ENCODE measurements at places on chromosomes 6 and 20.

GRCh38 chr6:120198033-120198432, 848.5 kb upstream of the MAN1A1 start:
- no peak for DNase-seq

- DNase-seq = no peak
These were observed 147.6 kb upstream of the TAB2 start for GRCh38 chr6:149169761-149170511.

DNA sequence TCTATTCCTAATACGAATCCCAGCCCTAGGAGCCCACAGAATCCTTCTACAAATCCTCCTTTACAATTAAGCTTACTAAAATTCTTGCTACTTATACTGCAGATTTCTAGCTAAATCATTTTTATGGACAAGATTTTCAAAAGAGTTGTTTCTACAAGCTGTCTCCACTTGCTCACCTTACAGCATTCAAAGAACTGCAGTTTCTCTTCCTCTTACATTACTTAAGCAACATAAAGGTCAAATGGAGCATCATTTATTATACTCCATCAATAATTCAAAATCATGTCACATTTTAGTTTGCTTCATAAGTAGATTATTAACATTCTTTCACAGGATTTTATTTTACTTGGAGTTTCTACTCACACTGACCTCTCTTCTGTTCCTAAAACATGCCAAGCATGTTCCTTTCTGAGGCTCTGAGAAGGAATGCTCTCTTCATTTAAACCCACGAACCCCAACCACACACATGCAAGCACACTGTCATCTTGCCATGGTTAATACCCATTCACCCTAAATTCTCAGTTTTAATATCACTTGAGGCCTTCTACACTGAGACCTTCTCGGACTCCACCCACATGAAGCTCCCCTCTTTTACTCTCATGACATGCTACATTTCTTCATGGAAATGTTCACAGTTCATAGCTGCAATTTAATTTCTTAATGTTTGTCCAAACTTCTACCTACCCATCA, 388.2 kb downstream of the TBC1D32 start:
- no peak for DNase-seq

GRCh38 chr6:33217246-33217645, 8.9 kb downstream of the RING1 start:
- DNase-seq = no peak

GRCh38 chr6:142819603-142820337, 125.2 kb downstream of the HIVEP2 start:
- no peak for DNase-seq

DNA sequence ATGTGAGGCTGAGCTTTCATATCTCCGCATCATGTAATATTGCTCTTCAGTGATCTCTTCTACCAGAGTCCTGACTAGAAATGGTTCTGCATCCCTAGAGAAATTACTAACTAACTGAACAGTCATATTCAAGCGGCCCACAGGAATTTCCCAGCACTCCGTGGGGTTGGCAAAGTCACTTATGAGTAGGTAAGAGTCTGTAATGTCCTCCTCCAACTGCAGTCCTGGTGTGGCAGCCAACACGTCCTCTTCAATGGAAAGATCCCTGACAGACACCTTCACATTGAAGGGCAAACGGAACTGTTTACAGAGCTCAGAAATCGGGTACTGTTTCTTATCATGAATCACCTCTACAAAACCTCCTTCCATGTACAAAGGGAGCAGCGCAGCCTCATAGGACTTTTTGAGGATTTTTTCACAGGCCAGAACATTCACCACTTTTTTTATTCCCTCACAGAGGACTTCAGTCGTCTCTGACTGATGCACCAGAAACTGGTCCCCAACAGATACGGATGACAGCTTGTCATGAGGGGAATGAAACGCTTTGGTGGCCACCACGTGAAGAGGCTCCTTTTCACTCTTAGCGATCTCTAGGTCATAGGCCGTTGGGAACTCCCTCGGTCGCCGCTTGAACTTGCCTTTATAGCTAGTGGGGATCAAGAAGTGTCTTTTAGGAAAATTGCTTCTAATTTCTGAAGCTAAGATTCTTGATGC, 87.7 kb downstream of the THEMIS start:
- DNase-seq = no peak

DNA sequence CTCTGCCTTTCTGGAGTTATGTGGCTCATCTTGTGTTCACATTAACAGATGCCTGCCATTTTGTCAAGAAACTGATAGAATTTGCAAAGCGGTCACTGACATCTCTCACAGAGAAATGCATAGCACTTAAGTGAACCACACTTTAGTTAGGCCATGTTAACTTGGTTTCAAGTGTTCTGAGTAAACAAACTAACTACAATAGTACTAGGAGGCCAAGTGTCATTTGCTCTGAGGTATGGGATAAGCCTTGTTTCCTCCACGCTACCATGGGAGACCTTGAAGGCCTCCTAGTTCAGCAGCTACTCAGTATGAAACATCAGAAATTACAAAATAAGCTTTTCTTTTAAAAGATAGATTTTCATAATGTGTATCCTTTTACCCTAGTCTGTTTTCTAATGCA, 143.5 kb upstream of the MARCKS start:
- no peak for DNase-seq

- DNase-seq = no peak
These were observed 42.2 kb downstream of the NFATC2 start for GRCh38 chr20:51500311-51500710.

GRCh38 chr20:31835977-31836852, 9.2 kb downstream of the FOXS1 start:
- peak; percentile 58 for DNase-seq

DNA sequence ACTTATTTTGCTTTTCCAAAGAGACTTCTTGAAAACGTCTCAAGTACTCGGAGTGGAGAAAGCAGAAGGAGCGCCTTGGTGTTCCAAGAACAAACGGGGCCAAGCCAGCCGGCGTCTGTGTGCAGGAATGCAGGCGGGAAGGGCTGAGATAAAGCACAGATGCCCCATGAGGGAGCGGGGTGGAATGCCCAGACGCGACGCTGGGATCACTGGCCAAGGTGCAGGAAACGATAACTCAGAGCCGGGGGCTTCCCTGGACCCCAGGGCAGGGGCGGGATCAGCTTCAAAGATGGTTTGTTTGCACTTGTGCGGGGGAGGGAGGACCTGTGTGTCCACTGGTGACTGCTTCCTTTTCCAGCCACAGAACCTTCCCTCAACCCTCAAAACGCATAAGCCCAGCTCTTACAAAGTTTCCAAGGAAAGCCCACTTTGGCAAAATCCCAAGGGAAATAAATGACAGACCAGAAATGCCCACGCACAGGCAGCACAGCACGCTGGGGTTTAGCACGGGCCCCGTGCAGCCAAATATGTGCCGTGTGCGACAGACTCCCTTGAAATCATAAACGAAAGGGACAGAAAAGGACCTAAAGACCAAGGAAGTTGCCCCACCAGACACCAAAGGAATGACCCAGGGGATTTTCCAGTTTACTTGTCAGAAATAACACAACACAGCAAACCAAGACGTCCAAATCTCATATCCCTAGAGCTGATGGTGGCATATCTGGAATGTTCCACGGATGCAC, 113.9 kb downstream of the NFATC2 start:
- DNase-seq = no peak

DNA sequence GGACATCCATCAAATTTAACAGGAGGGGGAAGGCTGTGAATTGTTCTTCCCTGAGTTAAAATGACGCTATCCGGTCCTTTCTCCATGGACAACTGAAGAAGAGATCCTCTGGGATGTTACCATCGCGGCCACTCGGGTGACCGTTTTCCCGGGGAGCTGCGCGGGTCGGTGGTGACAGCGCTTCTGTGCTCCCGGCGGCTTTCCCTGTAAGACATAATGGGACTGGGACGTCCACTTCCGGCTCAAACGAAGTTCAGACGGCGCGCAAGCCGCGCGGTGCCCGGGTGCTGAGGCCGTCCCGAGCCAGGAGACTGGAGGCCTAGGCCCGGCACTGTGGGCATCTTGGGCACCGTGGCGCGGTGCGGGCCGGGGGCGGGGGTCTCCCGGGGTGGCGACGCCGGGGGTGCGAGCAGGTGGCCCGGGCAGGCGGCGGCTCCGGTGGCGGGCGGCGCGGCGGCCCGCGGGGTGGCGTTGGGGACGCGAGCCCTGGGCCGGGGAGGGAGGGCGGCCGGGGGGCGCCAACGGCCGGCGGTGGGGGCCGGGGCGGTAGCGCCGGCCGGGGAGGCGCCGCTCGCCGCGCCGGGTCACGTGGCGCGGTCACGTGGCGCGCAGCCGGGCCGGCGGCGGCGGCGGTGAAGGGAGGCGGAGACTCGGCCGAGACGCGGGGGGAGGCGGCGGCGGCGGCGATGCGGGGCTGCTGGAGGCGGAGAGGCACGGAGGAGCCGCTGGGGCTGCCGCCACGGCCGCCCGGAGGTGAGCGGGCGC, 63.6 kb downstream of the GTF2H5 start:
- peak; percentile 59 for DNase-seq

- DNase-seq = no peak
These were observed 8.3 kb downstream of the GCLC start for GRCh38 chr6:53536561-53536960.

DNA sequence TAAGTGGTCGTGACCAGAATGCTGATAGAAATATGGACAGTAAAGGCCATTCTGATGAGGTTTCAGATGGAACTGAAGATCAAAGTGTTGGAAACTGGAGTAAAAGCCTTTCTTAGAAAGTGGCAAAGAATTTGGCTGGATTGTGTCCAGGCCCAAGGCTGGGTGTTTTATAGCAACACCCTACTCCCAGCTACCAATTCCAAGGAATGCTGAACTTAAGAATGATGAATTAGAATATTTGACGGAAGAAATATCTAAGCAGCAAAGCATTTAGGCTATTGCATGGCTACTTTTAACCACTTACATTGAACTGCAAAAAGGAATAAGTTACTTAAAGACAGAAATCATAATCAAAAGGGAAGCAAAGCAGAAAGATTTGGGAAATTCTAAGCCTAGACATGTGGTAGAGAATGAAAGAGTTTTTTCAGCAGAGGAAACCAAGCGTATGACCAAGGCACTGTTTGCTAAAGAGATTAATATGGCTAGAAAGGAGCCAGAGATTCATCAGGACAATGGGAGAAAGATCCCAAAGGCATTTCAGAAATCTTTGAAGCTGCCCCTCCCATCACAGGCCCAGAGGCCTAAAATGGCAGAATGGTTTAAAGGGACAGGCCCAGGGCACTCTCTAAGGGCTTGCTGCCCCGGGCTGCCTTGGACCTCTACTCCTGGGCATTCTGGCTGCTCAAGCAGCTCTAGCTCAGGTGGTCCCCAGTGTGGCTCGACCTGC, 25.8 kb downstream of the SDHAF4 start:
- DNase-seq = no peak

DNA sequence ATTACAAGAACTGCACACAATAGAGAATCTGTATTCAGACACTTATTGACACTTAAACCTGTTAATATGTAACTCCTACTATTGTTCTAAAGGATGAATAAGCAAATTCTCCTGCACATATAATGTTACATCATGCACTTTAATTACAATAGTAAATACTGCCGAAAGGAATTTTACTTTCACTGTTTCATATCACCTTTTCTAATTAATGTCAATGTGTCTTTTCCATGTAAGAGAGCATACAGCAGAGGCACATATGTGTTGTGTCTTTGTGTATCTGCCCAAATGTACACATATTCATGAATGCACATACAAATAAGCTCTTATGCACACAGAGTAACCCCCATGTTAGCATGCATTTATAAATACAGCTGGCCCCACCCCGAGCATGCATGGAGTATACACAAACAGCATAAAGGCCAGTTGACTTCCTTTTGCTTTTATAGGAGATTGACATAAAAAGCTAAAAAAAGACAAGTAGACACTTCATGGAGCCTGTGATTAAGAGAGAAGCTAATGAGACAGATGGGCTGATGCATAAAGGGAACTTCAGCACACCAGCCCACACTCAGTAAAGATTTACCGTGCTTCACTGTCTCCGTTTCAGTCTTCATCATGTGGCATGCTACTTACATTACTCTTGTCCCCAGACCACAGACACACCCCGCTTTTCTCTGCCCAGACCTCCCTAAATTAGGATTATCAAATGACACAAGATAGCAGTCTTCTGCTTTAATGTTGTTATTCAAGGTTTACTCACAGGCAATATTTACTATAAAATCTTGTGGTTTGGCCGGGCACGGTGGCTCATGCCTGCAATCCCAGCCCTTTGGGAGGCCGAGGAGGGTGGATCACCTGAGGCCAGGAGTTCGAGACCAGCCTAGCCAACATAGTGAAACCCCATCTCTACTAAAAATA, 184.6 kb downstream of the ATXN1 start:
- DNase-seq = no peak

DNA sequence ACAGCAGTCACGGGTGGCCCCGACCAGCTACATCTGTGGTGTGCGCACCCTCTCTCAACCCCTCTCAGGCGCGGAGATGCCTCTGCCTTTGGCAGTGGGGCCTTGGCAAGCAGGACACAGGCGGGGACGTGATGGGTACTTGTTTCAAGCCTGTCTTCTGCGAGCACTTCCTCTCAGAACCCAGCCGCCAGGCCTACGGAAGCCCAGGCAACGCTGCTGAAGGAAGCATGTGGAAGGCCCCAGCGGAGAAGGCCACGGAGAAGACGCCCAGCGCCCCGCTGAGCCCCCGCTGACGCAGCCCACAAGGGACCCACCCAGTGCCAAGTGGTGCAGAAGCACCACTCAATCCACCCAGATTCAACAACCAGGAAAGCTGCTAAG, 13.0 kb downstream of the SERPINB6 start:
- DNase-seq = no peak

- DNase-seq = no peak
These were observed 500.4 kb downstream of the COL12A1 start for GRCh38 chr6:74705451-74705850.

GRCh38 chr6:55704421-55704820, 125.4 kb upstream of the HMGCLL1 start:
- no peak for DNase-seq

GRCh38 chr6:103872233-103872632, 987.5 kb downstream of the HACE1 start:
- no peak for DNase-seq

- DNase-seq = no peak
These were observed 17.9 kb downstream of the MDGA1 start for GRCh38 chr6:37679539-37680476.

- no peak for DNase-seq
These were observed 3.5 kb downstream of the HLA-B start for GRCh38 chr6:31353384-31353945.

DNA sequence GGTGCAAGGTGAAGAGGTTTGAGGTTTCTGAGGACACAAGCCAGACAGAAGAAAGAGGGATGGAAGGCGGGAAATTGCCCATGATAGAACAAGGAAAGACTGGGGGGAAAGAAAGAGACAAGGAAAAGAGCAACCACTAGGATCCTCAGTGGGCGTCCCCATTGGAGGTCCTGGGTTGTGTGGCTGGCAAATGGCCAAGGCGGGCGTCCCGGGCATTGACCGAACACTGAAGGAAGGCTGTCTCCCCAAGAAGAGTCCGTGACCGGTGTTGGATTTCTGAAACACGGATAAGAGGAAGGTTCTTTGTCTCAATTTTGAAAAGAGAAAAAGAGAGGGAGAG, 746.6 kb upstream of the ADGRB3 start:
- DNase-seq = no peak

- no peak for DNase-seq
These were observed 263.0 kb downstream of the SMOC2 start for GRCh38 chr6:168703990-168704389.

- DNase-seq = no peak
These were observed 123.4 kb upstream of the SUPT3H start for GRCh38 chr6:45500924-45501816.
